ENCODE measurements at places on chromosomes 4 and X. TPM values are rescaled to one million over a fixed set of nuclear protein-coding genes. Genes with fewer than 3 reads are reported as not detected.

- no peaks in the 10 kb centered on the region for H3K4me1 ChIP-seq
- no peak overlapping the region for H3K4me3 ChIP-seq
- H3K27me3 ChIP-seq = no peaks in the 10 kb centered on the region
- no peaks in the 10 kb centered on the region for H3K36me3 ChIP-seq
These were observed 1342.3 kb upstream of the AGA start for GRCh38 chr4:178784491-178784890.

- no peak overlapping the region for H3K4me3 ChIP-seq
- H3K27me3 ChIP-seq = no peaks in the 10 kb centered on the region
- H3K4me1 ChIP-seq = peaks cover 4% of the 10 kb centered on the region
- H3K36me3 ChIP-seq = no peaks in the 10 kb centered on the region
- no peak for DNase-seq
These were observed 21.1 kb downstream of the CPZ start for GRCh38 chr4:8613421-8614364.

DNA sequence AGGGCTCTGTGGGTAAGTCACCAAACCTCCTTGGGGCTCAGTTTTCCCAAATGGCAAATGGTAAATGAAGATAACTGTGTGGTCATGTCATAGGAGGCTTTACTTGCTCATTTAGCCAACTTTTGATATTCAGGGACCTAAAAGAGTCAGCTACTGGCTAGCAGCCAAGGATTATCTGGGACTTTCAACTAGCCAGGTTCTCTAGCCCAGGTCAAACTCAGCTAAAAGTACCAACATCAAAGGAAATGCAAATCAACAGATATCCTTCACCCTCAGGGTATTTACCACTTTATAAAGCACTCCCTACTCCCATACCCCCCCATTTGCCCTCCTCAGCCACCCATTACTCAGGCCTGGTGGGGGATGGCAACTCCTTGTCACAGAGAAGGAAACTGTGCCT is 7.5 kb downstream of the AMER1 start:
- H3K27me3 ChIP-seq = no peaks in the 10 kb centered on the region
- H3K36me3 ChIP-seq = no peaks in the 10 kb centered on the region
- no peak for DNase-seq
- no peak overlapping the region for H3K4me3 ChIP-seq
- H3K27ac ChIP-seq = no peak overlapping the region

VCX3A gene
- total RNA-seq = not detected

CT47A1 gene
- not detected for total RNA-seq

DNA sequence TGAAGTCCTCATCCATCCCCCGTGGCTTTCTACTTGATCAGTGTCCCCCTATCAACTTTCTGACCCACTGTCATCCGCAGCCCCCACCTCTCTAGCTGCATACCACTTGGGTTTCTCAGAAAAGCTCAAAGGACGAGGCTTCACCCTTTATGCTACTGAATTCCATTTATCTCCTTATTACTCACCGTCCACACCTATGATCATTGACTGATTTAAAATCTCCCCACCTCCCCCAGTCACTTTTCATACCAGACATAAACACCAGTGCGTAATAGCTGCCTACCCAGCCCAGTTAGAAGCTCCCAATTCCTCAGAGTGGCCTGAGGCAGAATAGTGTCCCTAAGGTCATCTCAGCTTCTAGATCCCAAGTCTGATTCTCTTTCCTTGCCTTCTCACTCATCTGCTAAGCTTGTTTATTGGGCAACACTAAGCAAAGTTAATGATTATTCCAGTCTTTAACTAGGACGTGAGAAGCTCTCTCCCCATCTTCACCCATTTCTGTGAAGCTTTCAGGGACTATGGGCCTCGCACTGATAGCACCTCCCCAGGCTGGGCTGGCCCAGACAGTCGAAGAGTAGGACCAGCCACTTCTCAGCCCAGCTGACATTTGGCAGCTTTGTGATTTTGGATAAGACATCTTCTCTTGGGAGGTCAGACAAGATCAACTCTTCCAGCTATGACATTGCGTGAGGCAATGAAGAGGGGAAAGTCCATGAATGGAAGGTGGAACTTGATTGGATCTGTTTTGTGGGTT is 7.2 kb upstream of the DDX60L start:
- DNase-seq = no peak
- H3K4me1 ChIP-seq = peaks cover 6% of the 10 kb centered on the region
- H3K27me3 ChIP-seq = no peaks in the 10 kb centered on the region
- H3K4me3 ChIP-seq = no peak overlapping the region
- H3K27ac ChIP-seq = no peak overlapping the region
